T follicular helper cell (primary cell): ENCODE measurements at places on chromosomes 2 and 18.

DNA sequence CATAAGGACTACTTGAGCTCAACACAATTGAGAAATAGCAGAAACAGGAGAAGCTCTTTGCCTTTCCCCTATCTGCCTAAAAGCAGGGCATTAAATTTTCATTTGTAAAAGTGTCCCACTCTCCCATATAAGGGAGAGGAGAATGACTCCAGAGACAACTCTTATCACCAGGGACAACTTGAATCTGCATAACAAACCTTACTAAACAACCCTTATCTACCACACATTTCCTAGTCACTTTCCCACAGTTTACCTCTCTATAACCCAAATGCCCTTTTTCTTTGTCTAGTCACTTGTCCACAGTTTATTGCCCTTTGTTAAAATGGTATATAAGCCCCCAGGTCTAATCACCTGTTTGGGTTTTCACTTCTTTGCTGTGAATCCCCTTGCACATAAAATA lies 37.5 kb upstream of the PPM1B start:
- no peak for DNase-seq

DNA sequence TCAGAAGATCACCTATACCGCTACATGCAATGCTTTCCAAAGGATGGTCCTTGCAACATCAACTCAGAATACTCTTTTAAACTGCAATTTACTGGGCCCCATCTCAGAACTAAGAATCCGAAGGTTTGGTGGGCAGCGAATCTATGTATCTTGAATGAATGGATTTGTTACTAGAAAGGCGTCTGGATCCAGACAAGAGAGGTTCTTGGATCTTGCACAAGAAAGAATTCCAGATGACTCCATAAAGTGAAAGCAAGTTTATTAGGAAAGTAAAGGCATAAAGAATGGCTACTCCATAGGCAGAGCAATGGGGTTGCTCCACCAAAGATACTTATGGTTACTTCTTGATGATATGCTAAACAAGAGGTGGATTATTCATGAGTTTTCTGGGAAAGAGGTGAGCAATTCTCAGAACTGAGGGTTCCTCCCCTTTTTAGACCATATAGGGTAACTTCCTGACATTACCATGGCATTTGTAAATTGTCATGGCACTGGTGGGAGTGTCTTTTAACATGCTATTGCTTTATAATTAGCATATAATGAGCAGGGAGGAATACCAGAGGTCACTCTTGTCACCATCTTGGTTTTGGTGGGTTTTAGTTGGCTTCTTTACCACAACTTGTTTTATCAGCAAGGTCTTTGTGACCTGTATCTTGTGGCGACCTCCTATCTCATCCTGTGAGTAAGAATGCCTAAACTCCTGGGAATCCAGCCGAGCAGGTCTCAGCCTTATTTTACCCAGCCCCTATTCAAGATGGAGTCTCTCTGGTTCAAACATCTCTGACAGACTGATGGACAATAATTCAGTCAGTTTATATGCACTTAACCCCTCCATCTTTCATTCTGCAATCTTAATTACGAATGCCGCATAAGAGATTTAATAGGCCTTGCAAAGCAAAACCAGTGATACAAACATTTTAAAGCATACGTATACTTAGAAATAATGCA lies 7.5 kb upstream of the RMDN2 start:
- no peak for DNase-seq

DNA sequence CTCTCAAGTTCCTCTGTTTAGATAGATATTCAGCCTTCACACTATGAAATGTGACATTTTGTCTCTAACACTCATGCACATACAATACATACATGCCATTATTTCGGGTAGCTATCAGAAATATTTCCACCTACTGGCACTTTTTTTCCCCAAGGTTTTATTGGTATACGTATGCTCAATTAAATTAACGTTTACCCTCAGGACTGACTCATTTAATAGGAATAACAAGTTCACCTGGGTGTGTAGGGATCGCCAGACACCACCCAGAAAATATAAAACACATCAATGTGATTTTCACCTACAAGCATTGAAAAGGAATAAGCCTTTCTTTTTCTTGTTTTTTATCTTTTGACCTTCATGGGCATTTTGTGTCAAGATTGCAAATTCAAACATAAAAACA lies 138.5 kb upstream of the EPAS1 start:
- no peak for DNase-seq

DNA sequence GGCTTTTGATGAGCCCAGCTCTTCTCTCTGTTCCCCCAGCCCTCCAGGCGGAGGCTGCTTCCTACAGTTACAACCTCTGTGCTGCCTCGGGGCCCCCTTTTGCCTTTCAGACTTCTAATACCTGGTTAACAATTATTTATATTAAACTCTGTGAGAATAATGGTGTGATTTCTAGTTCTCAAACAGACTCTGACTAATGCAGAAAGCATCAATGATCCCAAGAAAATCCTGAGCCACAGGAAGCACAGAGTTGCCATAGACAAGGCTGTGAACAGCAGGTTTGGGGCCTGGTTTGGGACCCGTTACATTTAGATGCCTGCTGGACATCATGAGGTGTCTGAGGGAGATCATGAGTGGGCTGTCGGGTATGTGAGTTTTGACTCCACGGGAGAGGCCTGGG lies 37.4 kb upstream of the MYO3B start:
- no peak for DNase-seq

DNA sequence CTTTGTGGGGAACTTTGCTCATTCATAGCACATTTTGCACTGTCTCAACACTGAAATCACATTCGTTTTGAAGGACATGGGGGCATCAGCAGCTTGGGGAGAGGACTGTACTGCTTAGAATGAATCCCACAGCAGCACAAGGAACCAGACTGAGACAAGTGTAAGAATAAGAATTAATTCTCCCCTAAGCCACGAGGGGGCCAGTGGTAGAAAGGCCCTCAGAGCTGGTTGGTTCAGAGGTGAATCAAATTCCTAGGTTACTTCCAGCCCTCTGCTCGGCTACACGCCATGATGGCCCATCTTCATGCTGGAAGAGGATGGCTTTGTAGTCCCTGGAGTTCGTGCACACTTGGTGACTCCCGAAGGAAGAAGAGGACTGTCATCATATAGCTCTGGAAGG lies 12.0 kb upstream of the MC5R start:
- DNase-seq, result no peak

- DNase-seq, result no peak
Observed at GRCh38 chr2:191221666-191222065, 23.5 kb upstream of the MYO1B start.

DNA sequence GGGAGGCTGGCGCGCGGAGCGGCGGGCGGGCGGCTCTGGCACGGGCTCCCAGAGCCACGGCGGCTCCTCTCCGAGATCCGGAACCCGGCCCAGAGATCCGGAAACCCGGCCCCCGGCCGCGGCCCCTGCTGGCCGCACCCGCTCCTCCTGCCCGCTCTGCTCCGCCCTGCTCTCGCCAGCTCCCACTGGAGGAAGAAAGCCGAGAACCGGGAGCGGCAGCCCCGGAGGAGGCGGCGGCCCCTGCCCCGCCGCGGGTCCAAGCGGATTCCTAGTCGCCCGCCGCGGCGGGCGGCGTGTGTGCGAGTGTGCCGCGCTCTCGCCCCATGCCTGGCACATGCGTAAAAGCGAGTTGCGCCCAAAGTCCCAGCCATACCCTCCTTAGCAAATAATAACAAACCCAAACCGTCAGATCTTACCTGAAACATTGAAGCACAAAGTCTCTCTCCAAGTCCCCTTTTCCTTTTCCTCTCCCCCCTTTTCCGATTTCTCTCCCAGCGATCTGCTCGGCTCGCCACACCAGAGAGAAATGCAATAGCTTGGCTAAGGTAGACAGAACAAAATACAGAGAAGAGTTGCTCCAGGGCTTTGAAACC lies 108.7 kb upstream of the KCTD1 start:
- no peak for DNase-seq

DNA sequence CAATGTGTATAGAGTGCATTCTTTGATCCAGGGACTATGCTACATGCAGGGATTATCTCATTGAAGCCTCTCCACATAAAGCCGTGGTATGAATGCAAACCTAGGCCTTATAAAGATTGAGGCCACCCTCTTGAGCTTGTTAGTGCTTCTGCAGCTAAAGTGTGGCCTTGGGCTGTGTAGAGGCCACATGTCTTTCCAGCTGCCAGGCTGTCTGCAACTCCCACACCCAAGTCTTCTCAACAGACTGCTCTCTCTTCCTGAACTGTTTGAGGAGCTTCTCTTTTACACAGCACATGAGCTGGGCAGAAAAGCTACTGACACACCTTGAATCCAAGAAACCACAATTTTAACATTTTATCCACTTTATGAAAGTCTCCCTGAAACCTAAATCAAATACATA lies 119.2 kb upstream of the MEX3C start:
- DNase-seq, result no peak

- DNase-seq, result no peak
Observed at GRCh38 chr2:37378411-37378810, 34.0 kb downstream of the QPCT start.

DNA sequence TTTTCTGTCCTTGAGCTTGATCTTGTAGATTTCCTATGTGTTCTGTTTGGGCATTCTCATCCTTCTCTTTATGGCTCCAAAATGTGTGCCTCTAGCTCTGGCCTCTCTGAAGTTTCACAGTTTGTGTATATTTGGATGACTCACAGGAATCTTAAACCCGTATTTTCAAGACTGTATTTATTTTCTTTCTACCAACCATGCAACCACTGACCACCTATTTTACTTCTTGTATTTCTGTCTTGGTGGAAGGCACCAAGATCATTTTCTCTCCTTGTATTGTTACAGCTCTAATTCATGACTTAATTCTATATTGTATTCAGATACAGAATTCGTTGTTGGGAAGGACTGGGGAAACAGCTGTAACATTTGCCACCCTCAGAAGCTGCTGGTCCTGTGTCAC lies 39.5 kb downstream of the ACSL3 start:
- no peak for DNase-seq

DNA sequence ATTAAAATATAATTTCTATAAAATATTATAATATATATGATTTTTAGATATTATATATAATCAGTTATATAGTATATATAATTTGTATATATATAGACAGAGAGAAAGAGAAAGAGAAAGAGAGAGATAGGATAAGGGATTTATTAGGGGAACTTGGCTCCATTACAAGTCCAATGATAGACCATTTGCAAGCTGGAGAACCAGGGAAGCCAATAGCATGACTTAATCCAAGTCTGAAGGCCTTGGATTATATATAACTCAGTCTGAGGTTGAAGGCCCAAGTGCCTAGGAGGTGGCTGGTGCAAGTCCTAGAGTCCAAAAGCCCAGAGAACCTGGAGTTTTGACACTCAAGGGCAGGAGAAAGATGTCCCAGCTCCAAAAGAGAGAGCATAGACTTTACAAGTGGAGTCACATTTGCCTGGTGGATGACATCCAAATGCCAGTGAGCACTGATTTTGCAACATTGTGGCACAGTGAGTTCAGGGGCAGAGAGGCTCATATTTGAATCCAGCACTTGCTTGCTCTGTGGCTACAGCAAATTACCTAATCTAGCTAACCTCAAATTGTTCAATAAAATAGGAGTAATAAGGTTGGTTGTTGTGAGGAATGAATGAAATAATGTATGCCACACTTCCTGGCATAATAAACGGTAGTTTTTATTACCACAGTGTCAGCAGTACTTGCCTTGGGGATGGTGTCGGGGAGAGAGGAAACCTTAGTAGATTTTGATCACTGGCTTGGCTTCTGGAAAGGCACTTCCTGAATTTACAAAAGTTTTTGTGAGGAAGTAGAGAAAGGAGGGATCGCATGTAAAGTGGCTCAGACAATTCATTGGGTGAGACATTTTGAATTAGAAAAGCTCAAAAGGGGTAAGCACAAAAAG lies 69.6 kb upstream of the CD28 start:
- DNase-seq, result no peak

GRCh38 chr2:229857634-229858033 lies 64.2 kb downstream of the TRIP12 start:
- DNase-seq, result no peak

- no peak for DNase-seq
Observed at GRCh38 chr2:43715300-43716098, 39.3 kb upstream of the C1GALT1C1L start.

DNA sequence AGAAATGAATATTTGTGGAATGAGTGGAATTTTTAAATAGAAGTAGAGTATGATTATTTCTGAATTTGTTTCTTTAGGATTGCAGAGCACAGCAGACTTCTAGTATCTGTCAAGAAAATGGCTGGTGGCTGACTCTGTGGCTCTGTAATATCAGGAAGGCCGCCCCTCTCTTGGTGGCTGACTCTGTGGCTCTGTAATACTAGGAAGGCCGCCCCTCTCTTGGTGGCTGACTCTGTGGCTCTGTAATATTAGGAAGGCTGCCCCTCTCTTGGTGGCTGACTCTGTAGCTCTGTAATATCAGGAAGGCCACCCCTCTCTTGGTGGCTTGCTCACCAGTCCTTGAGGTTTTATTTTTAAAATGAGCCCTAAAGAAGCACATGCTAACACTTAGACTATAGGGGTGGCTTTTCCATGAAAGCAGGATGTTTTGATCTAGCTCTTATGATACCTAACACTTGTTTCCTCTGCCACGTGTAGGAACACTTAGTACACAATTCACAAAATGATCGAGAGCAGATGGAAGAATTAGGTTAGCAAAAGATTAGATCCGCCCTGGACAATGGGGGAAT lies 85.1 kb upstream of the TTC39C start:
- no peak for DNase-seq

GRCh38 chr18:64438178-64438577 lies 289.3 kb upstream of the LINC00305 start:
- DNase-seq, result no peak

GRCh38 chr2:71990122-71990521 lies 157.5 kb downstream of the CYP26B1 start:
- no peak for DNase-seq

GRCh38 chr18:32441533-32441932 lies 29.1 kb downstream of the GAREM1 start:
- DNase-seq, result no peak

GRCh38 chr18:48336332-48336731 lies 72.9 kb downstream of the ZBTB7C start:
- no peak for DNase-seq

- no peak for DNase-seq
Observed at GRCh38 chr2:22887845-22888244, 497.1 kb upstream of the KLHL29 start.

DNA sequence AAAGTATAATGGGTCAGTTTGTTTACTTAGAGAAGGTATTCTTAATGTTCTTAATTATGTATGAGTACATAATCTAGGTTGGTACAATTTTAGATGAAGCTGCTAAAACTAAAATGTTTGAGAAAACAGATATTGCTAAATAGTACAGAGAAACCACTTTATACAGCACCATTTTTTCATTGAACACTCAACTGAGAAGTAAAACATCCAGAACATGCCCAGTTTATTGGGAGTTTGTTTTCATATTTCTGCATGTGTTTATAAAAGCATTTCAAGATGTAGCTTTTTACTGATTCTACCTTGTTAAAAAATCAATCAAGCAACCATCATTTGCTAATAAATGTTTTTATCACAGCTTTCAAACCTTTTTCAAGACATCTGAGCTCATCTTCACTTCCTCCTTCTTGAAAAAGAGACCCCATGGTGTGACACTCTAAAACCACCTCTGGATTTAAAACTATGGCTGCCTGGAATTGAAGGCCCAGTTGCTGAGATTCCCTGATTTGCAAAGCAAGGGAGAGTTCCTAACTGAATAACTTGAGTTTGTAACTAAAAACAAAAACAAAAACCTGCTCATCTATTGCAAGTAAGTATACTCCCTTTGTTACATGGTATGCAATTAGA lies 585.9 kb downstream of the ZEB2 start:
- no peak for DNase-seq

GRCh38 chr2:128641421-128642080 lies 322.9 kb upstream of the HS6ST1 start:
- DNase-seq, result no peak

GRCh38 chr18:3368193-3368592 lies 81.8 kb upstream of the TGIF1 start:
- DNase-seq, result no peak

- no peak for DNase-seq
Observed at GRCh38 chr2:235413064-235413463, 80.8 kb upstream of the AGAP1 start.
